Tibial nerve (tissue), 4 donors: ENCODE measurements at places on chromosomes 1 and 21. TPM values are rescaled to one million over a fixed set of nuclear protein-coding genes. Genes with fewer than 3 reads are reported as not detected.
A peak's percentile ranks its signal among the peaks of the same experiment; 100 is the strongest.

- no peak for DNase-seq
- no peak overlapping the region for H3K27ac ChIP-seq
- H3K4me1 ChIP-seq = no peaks in the 10 kb centered on the region
- H3K4me3 ChIP-seq = no peak overlapping the region
- no peaks in the 10 kb centered on the region for H3K36me3 ChIP-seq
Observed at GRCh38 chr21:37848721-37849490, 67.4 kb downstream of the KCNJ6 start.

DNA sequence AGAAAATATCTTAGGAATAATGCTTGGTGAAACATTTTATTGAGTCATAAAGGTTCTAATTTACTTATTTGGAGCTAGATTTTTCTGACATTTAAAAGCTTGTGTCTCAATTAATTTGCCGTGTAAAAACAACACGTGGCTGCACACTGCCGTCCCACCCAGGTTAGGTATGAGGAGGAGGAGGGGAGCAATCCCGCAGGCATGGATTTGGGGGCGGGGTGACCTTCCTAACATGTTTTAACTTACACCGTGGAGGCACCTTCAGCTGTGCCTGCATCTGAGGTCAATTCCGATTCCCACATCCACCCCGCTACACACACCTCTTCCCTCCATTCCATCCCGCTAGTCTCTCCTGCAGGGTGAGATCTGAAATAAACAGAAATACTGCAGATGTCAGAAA, 28.5 kb upstream of the UMODL1 start:
- no peak overlapping the region for H3K27ac ChIP-seq
- H3K4me1 ChIP-seq = peaks cover 9% of the 10 kb centered on the region
- DNase-seq = no peak
- H3K27me3 ChIP-seq = no peaks in the 10 kb centered on the region

GRCh38 chr1:91011726-91012125, 10.1 kb downstream of the ZNF644 start:
- H3K27me3 ChIP-seq = no peaks in the 10 kb centered on the region
- no peak overlapping the region for H3K4me3 ChIP-seq

DNA sequence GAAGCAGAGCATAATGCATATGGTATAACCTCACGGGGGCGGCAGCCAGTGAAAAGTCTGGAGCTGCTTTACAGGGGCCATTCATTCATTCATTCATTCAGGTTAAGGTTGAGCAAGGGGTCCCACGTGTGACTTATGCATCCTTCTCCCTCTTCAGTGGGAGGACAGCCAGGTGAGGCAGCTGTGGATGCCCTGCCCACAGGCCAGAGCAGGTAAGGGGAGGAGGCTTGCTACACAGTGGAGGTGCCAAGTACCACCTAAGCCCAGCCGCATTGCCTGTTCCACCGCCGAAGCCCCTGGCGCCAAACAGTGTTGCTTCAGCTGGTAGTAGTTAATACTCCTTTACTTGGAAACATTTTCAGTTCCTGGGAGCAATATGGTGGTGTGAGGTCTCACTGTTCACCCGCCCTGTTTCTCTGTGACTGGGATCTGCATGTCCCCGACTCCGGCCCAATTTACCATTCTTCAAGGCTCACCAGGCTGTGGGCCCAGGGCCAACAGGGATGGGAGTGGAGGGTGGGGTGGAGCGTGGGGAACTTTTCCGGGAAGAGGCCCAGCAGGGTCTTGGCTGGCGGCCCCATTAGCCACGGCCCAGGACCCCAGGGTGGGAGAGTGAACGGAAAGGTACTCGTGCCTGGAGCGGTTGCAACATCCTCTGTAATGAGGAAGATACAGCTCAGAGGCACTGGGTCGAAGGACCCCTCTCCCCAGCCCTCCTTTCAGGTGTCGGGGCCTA, 722 bp upstream of the PODN start:
- peak overlapping the region; percentile 55 for H3K4me3 ChIP-seq
- peaks cover 24% of the 10 kb centered on the region for H3K4me1 ChIP-seq
- DNase-seq = peak; percentile 87
- H3K27ac ChIP-seq = peak overlapping the region; percentile 91
- H3K27me3 ChIP-seq = peaks cover 14% of the 10 kb centered on the region
- H3K36me3 ChIP-seq = no peaks in the 10 kb centered on the region

DNA sequence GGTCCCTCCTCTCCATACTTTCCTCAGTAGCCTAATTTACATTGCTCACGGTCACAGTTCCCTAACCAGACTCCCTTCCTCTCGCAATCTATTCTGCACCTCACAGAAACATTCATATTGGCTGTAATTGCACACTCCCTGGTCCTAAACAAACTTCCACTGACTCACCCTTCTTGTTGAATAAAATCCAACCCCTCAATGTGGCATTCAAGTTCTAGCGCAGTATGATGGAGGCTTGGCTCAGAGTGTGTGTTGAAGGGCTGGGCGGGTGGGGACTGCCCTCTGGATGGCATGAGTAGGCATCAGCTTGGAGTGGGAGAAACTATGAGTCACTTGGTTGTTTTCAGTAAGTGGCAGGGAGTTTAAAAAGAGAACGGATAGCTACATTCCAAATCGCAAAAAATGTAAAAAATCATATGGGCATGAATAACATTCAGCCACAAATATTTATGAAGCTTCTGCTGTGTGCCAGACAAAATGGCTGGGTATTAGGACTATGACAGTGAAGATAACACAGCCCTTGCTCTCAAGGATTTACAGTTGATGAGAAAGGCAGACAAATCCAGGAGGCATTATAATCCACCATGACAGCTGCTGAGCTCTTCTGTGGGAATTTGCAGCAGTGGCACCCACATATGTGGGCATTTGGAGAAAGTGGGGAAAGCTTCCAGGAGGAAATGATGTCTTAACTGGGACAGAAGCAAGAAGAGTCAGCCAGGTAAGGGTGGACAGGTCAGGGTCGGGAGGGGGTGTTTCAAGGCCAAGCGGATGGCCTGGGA, 42.2 kb upstream of the LYST start:
- DNase-seq = no peak
- H3K4me1 ChIP-seq = no peaks in the 10 kb centered on the region
- no peaks in the 10 kb centered on the region for H3K36me3 ChIP-seq
- H3K27ac ChIP-seq = peak overlapping the region; percentile 39
- no peak overlapping the region for H3K4me3 ChIP-seq
- H3K27me3 ChIP-seq = no peaks in the 10 kb centered on the region

DNA sequence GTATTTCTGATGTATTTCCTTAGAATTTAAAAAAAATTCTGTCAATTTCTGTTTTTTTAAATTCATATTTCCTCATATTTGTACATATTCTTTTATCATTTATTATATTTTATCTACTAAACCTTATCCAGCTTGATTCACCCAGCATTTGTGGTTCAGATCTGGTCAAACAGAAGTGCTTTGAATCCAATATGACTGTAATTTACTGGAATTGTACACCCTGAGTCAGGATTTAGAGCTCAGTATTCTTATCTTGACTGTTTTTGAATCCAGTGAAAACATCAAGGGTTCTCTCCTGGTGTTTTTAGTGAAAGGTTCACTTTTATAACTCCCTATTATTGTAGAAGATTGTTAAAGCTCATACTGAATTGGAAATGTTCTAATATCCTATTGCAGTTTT, 1077.0 kb upstream of the NCAM2 start:
- H3K36me3 ChIP-seq = no peaks in the 10 kb centered on the region
- H3K27me3 ChIP-seq = no peaks in the 10 kb centered on the region
- no peak for DNase-seq
- H3K27ac ChIP-seq = no peak overlapping the region

- H3K4me1 ChIP-seq = no peaks in the 10 kb centered on the region
- peak within 1 kb of the TSS; percentile 89 for H3K27ac ChIP-seq
- H3K4me3 ChIP-seq = peak within 1 kb of the TSS; percentile 49
- no peaks in the 10 kb centered on the region for H3K27me3 ChIP-seq
Observed at GRCh38 chr1:208243967-208244916, at the start of gene PLXNA2. TSS of gene PLXNA2 (minus strand) at chr1:208244384. CDS start at chr1:208217922, 26,462 bp downstream.

DNA sequence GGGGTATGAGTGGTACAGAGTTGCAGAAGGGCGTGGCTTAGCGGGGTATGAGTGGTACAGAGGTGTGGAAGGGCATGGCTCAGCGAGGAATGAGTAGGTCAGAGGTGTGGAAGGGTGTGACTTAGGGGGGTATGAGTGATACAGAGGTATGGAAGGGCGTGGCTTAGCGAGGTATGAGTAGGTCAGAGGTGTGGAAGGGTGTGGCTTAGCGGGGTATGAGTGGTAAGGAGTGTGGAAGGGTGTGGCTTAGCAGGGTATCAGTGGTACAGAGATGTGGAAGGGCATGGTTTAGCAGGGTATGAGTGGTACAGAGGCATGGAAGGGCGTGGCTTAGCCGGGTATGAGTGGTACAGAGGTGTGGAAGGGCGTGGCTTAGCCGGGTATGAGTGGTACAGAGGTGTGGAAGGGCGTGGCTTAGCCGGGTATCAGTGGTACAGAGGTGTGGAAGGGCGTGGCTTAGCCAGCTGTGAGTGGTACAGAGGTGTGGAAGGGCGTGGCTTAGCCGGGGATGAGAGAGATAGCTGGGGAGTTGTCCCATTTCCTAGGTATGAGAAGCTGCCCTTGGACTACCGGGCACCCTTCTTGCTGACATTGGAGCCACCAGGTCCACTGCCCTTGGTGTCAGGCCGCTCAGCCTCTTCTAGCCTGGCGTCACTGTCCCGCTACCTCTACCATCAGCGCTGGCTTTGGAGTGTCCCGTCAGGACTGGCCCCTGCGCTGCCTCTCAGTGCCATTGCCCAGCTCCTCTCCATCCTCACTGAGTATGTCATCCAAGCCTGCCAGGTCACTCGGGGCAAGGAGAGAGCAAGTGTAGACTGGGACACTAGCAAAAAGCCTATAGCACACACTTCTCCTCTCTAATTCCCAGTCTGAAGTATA, 29.8 kb downstream of the HYI start:
- no peak overlapping the region for H3K27ac ChIP-seq
- no peak for DNase-seq
- no peaks in the 10 kb centered on the region for H3K4me1 ChIP-seq
- H3K4me3 ChIP-seq = no peak overlapping the region
- H3K36me3 ChIP-seq = peaks cover 77% of the 10 kb centered on the region

- no peak for DNase-seq
- H3K27ac ChIP-seq = no peak overlapping the region
- no peak overlapping the region for H3K4me3 ChIP-seq
- H3K36me3 ChIP-seq = no peaks in the 10 kb centered on the region
- H3K27me3 ChIP-seq = peaks cover 57% of the 10 kb centered on the region
Observed at GRCh38 chr21:42829954-42830353, 49.4 kb downstream of the WDR4 start.

GRCh38 chr1:82628887-82629286, 828.2 kb downstream of the ADGRL2 start:
- H3K4me3 ChIP-seq = no peak overlapping the region
- no peak for DNase-seq
- H3K36me3 ChIP-seq = no peaks in the 10 kb centered on the region
- H3K27me3 ChIP-seq = no peaks in the 10 kb centered on the region
- no peak overlapping the region for H3K27ac ChIP-seq
- H3K4me1 ChIP-seq = no peaks in the 10 kb centered on the region

The MYOG gene
- total RNA-seq = not detected

The FCGR1A gene
- total RNA-seq = 2.5 TPM

The MX2 gene
- total RNA-seq = 17.5 TPM

The CEPT1 gene
- 31.0 TPM for total RNA-seq

The CD84 gene
- total RNA-seq = 5.9 TPM

The PTPN7 gene
- 1.2 TPM for total RNA-seq

The OR10Z1 gene
- not detected for total RNA-seq

The OR2T2 gene
- not detected for total RNA-seq
